ENCODE measurements at places on chromosomes 3 and 15.

DNA sequence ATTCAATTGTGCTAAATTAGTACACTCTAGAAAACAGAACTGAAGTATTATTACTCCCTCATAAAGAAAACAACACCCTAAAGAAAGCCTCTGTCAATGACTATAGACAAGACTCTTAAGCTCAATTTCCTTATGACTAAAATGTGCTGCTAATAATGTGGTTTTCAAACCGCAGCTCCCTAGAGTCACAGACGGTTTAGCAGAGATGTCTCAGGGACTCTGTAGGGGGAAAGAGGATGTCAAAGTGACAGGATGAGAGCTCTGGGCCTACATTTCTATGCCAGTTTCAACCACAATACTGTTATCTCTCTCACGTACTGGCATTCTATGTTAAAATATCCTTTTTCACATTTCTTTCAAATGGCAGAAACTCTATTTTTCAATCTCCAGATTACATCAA is 37.6 kb upstream of the WDR49 start:
- no peak for DNase-seq

- DNase-seq: no peak
Measured at GRCh38 chr3:121467085-121467484, 78.7 kb downstream of the POLQ start.

- no peak for DNase-seq
Measured at GRCh38 chr3:63232764-63233396, 45.2 kb upstream of the SYNPR start.

DNA sequence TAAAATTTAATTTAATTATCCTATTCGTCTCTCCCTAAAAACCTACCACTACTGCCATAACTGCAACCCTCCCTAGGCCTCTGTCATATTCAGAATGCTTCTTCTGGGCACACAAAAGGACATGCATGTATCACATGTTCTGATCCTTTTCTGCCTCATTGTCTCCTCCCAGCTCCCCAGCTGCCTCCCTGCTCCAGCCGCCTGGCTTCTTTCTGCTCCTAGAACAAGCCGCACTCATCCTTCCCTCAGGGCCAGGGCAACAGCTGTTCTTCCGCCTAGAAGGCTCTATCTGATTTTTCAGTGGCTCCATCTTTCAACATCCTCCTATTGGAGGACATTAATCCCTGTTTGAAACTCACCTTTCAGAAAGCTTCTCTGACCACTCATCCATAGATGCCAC is 38.6 kb downstream of the TMED3 start:
- DNase-seq: no peak

DNA sequence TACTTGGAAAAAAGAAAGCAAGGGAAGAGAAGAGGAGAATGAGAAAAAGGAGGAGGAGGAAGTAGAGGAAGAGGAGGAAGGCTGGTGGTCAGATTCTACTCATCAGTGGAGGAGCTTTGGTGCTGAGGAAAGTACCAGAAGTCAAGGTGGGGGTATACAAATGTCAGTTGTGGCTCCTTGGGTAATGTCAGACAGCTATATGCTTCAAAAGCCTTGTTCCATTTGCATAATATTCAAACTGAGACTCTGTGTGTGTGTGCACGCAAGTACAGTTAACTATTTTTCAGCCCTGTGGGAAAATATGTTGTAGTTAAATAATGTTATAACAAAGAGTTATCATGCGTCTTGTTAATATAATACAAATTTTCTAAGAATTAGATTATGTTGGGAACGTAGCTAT is 609.7 kb downstream of the PDCD6IP start:
- DNase-seq: no peak

- peak; percentile 68 for DNase-seq
Measured at GRCh38 chr3:149449799-149450198, 24.7 kb upstream of the TM4SF4 start.

DNA sequence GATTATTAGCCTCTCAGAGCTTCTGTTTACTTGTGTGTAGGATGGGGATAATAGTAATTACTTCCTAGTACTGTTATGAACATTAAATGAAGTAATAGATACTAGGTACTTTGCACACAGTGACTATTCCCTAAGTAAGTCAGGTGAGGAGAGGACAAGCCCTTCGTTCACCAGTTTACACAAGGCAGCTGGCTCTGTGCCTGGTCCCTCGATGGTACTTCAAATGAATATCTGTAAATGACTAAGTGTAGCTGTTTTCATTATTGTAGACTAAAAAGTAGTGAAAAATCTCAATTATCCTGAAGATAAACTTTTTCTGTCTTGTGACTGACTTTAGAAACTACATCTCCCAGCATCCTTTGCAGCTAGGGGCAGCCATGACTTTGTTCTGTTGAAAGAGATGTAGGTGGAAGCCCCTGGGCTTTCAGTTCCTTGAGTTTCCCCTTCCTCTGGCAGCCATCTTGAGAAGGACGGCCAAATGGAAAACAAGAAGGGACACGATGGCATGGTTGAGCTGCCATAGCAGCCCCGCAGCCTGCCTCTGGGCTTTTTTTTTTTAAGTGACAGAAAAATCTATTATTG is 11.7 kb upstream of the WNT7A start:
- DNase-seq: peak; percentile 26

DNA sequence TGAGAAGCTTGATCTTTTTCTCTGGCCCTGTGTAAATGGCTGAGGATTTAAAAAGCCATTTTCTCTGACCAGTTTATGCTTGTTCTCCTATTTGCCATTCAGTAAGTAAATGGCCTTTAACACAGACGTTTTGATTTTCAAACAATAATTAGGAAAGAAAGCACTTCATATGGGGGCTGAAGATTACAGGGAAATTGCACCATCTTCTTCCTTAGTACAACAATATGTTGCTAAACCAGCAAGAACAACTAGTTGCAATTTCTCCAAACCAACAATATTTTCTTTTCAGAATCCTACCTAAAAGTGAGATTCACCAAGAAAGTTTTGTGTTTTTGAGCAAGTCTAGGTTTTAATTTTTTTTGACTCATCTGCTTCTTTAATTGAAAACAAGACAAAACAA is 80.5 kb upstream of the CCNL1 start:
- DNase-seq: no peak

- no peak for DNase-seq
Measured at GRCh38 chr3:160098926-160099626, 110.4 kb downstream of the IL12A start.

DNA sequence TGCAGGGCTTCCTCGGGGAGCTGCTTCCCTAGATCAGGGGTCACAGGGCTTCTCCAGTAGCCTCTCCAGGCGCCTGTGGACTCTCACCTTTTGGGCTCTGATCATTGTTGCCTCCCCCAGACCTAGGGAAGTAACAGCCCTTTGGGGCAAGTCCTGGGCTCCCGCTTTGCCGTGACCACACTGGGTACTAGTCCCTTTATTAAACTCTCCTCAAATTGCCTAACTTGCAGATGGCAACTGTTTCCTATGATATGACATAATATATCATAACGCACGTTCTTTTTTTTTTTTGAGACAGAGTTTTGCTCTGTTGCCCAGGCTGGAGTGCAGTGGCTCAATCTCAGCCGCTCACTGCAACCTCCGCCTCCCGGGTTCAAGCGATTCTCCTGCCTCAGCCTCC is 17.9 kb upstream of the NRROS start:
- DNase-seq: no peak

- DNase-seq: no peak
Measured at GRCh38 chr3:113695431-113695785, 1.0 kb downstream of the USF3 start.
